NCI-H774 (cell line): ENCODE measurements at places on chromosomes 12 and 14.

DNA sequence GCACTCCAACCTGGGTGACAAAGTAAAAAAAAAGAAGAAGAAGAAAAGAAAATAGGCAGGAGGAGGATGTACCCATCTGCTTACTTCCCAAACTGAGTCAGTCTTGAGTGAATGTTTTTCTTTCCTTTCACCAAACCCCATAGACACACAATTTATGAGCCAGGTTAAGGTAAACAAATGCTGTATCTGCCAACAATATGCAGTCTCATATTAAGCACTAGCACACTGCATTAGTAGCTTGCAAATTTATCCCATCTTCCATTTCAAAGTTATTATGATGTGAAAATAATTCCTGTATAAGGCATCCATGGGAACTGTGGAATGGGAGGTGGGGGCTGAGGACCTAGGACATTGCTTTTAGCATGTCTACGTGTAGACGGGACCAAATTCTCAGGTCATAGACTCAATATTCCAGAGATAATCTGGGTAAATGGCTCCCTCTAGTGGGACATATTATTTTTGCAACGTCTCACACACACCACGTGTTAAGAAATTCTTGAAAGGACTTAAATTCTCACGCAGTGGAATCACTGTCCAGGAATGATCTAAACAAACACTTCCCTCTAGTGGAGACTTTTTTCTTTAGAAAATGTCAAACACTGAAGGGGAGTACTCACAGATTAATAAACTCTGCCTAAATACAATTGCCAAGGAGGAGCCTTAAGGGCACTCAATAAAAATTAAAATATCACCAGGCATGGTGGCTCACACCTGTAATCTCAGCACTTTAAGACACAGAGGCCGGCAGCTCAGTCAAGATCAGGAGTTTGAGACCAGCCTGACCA is 17.1 kb upstream of the OR10P1 start:
- DNase-seq: peak; percentile 67

GRCh38 chr12:128468926-128469325 is 202.0 kb downstream of the TMEM132C start:
- DNase-seq: no peak

DNA sequence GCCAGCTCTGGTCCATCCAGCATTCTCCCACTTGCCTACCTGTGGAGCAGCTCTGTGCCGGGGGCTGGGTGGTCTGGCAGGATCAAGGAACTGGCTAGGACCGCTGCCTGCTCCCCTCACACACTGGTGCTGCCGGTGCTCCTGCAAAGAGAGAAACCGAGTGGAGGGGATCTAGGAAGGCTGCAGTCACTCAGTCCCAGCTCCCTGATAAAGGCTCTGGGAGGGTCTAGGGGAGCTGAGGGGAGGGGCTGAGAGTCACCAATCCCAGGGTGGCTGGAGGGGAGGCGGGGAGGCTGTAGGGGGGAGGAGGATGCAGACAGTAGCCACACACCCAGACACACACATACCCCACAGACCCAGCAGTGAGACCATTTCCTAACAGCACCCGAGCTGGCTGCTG is at the start of gene TAC3:
Gene TAC3, minus strand, starts transcription at position 182 of the 400 bp plus-strand sequence. CDS start 732 bp downstream, outside the sequence.
- DNase-seq: no peak

- DNase-seq: no peak
These were observed 148.5 kb upstream of the OR4E1 start for GRCh38 chr14:21822109-21822508.

- no peak for DNase-seq
These were observed 107.9 kb downstream of the PPM1H start for GRCh38 chr12:62827042-62827441.

GRCh38 chr12:49624921-49625577 is 1.7 kb downstream of the PRPF40B start:
- no peak for DNase-seq

DNA sequence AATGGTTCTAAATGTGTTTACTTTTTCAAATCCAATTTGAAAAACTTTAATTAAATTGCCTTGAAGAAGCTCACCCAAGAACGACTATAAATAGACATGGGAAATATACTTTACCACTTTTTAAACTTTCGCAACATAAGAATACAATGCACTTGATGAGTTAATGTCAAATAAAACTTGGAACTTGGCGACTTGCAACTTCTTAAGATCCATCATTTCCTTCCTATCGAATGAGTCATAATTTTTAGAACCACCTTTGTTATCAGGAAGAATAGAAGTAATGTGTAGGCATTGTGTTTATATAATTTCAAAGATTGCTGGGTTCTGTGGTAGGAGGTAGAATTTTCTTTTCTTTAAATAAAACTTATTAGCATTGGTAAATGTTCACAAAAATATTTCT is 1417.4 kb upstream of the FLRT2 start:
- no peak for DNase-seq

- no peak for DNase-seq
These were observed 89.3 kb downstream of the FIGNL2 start for GRCh38 chr12:51759175-51759574.

GRCh38 chr12:115947696-115948062 is 329.8 kb downstream of the MED13L start:
- DNase-seq: no peak

DNA sequence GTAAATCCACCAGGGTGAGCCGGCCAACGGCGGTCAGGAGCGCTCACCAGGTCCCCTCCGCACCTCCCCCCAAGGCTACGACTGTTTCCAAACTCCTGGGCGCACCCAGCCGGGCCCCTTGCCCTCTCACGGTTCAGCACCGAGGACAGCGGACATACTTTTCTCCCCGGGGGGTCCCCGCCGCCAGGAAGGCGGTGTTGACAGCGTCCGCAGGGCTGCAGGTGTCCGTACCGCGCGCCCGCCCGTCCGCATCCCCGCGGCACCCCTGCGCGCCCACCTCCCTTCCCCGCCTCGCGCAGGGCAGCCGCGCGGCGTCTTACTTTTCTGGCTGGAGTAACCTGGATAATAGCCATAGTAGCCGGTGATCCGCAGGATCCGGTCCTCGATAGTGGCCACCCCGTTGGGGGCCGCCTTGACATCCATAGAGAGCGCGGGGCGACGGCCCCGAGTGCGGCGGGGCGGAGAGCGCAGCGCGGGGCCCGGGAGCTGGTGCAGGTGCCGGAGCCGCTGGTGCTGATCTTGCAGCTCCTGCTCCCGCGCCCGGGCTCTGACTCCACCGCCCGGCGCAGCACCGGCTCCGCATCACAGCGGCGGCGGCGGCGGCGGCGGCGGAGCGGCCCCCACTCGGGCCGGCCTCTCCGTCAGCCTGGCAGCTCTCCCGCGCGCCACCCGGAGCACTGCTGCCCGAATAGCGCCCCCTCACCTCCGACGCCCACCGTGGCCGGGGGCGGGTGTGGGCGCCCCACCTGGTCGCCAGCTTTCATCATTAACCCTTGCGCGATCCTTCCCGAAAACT is at the start of gene SLC35F4:
Gene SLC35F4, minus strand, starts transcription at position 690 of the 796 bp plus-strand sequence.
- DNase-seq: no peak

- DNase-seq: no peak
These were observed 253.4 kb downstream of the BTG1 start for GRCh38 chr12:91892081-91892855.

- no peak for DNase-seq
These were observed 11.8 kb downstream of the TMCC3 start for GRCh38 chr12:94638521-94638920.

GRCh38 chr12:31478898-31479297 is 112.0 kb downstream of the DENND5B start:
- DNase-seq: no peak

- DNase-seq: no peak
These were observed 152.2 kb downstream of the STXBP6 start for GRCh38 chr14:24897793-24898192.

DNA sequence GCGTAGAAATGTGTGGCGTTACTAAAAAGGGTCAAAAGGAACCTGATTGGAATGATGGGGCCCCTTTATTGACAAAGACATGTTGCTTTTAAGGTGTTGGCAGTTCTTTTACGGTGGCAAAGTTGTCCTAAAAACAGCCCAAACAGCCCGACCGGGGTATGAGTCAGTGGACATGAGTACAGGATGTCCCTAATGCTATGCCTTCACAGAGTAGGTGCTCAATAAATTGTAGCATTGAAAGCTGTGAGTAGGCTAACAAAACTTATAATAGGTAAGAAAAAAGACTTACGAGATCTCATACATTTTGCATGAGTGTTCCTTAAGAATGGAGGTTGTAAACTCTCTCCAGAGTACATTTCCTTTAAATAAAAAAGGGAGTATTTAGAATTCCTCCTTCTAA is 2.6 kb downstream of the ELK3 start:
- DNase-seq: no peak

- DNase-seq: no peak
These were observed 463 bp downstream of the NACA start for GRCh38 chr12:56724701-56724971.

DNA sequence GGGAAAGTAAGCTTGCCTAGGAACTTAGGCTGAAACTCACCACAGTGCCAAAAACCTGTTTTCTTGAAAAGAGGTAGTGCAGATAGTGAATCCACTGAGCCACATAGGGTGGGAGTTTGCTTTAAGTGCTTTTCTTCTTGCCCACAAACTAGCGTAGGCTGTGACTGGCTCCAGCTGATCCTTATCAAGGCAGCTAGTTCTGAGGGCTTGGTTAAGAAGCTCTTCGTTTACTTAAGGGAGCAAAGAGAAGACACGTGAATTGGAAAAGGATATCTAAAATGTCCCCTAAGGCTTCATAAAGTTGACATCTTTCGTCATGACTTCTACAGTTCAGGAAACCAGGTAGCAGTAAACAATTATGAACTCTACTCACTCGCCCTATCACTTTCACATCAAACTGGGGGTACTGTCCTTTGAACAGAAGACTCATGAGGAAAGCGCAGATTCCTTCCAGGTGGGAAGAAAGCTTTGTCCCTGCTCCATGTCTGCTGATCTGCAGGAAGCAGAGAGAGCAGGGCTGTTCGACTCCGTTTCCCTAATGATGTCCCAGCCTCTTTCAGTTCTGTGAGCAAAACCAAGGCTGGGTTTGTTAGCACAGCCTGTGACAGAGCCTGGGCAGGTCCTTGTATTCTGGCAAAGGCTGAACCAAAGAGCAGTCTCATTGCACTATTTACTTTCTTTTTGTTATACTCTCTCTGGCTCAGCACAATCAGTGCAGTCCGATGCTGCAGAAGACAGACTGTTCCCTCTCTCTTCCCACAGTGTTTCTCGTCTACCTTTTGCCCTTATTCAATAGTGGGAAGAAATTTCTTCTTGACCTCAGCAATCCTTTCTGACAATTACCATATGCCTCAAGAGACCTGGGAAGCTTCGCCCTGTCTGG is 93.5 kb upstream of the ETV6 start:
- DNase-seq: no peak

- no peak for DNase-seq
These were observed 78.8 kb upstream of the NEDD1 start for GRCh38 chr12:96828169-96828789.

DNA sequence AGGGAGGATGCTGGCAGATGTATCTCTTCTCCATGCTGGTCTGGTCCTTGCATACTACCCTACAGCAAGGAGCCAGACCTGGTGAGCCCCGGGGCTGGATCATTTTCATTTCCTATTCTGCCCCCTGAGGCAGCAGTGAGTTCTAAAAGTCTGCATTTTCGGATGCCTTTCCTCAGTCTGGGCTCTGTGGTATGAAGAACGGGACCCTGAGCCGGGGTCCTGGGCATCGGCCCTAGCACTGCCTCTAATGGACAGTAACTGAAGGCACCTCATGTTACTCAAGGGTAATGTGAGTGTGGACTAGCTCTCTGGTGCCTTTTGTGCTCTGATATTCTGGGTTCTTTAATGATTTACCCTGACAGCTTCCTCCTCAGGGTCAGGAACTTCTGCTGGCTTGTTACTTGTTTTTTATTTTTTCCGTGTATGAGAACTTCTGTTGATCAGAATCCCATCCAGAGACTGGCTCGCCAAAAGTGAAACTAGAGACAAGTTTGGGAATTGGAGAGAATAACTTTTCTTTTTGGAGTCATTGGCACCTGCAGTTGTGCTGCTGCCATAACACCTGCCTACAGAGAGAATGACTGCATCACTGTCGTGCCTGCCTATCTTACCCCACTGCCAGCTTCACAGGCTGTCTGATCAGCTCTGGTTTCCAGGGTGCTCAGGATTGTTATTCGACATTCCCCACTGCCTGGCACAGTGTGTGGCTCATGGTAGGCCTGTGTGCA is 62.3 kb downstream of the SUSD6 start:
- no peak for DNase-seq

DNA sequence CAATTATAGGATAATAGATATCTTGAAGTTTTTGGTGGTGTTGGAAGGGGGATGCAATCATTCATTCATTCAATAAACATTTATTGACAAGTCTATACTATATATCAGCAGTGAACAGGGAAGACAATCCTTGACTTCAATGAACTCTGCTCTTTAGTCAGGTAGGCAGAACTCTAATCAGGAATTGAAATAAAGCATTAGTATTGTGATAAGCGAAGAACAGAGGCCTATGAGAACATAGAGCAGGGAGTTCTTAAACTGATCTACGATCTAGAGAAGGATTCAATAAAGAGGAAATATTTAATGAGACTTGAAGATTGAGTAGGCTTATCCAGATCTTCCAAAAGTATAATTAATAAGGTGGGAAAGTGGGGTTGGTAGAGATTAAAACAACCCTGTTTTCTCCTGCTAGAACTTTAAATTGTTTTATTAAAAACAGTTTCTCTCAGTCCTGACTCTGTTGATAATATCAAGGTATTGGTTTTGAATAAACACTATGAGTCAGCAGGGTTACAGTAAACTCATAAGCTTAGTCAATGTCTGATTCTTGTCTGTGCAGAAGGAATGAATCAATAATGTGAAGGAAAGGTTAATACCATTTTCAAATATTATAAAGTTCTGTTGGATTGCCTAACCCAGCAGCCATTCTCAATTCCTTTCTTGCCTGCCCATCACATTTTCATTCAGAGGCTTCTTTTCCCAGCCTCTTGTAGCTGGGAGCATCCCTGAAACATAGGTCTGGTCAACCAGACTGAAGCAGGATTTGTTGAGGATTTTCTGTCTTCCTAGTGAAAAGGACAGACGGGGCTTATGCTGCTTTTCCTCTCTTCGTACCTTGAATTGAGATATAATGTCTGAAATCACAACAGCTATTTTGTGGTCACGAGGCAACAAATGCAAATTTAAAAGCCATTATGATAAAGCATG is 38.9 kb upstream of the KTN1 start:
- DNase-seq: no peak

DNA sequence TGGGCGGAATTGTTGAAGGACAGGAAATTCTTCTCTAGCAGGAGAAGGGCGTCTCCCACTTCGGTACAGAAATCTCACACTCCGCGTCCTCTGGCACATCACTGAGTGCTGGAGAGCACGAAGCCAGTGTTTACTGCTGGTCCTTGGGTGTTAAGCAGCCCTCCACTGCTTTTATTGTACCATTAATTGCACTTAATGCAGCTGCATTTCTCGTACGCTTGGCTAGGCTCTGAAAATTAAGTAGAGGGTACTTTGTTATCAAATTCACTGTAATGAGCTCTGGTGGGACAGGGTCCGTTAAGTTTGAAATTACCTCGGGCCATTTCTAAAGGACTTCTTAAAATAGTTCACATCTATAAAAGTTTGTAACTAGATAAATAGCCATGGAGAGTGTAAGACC is 411.2 kb downstream of the NPAS3 start:
- peak; percentile 12 for DNase-seq
